CD4-positive, alpha-beta T cell treated with Interleukin-17A for 1 hour (primary cell): ENCODE measurements at places on chromosomes 12 and 14.

GRCh38 chr12:78885466-78885865 lies 20.9 kb downstream of the SYT1 start:
- DNase-seq = no peak

- no peak for DNase-seq
These were observed 786 bp downstream of the RHEBL1 start for GRCh38 chr12:49068879-49069506.

GRCh38 chr14:45249856-45250575 lies 3.0 kb downstream of the MIS18BP1 start:
- peak; percentile 35 for DNase-seq

GRCh38 chr12:47377414-47378221 lies 297.9 kb upstream of the AMIGO2 start:
- no peak for DNase-seq
